Calu3 (cell line): ENCODE measurements at places on chromosomes 7 and 10. TPM values are rescaled to one million over a fixed set of nuclear protein-coding genes. Genes with fewer than 3 reads are reported as not detected.

CRHR2 gene
- not detected in 2 replicates for total RNA-seq

NUPR2 gene
- not detected in 2 replicates for total RNA-seq

PRLHR gene
- total RNA-seq, result not detected in 2 replicates

GRM3 gene
- not detected in 2 replicates for total RNA-seq

ANKRD61 gene
- total RNA-seq, result 0.47 and 0.59 TPM in 2 replicates

ZNF239 gene
- total RNA-seq, result 10.8 and 10.9 TPM in 2 replicates

ASB10 gene
- total RNA-seq, result not detected in 2 replicates

DKK1 gene
- total RNA-seq, result 122 and 145 TPM in 2 replicates

NKX1-2 gene
- not detected in 2 replicates for total RNA-seq

GAD2 gene
- not detected in 2 replicates for total RNA-seq

TAF6 gene
- 50.5 and 50.8 TPM in 2 replicates for total RNA-seq

GRCh38 chr7:124989911-124990310 is 60.3 kb upstream of the POT1 start:
- no peak for DNase-seq
- peaks cover 10% of the 10 kb centered on the region for H3K36me3 ChIP-seq
- H3K4me1 ChIP-seq, result peaks cover 17% of the 10 kb centered on the region
- no peaks in the 10 kb centered on the region for H3K27me3 ChIP-seq
- H3K4me3 ChIP-seq, result no peak overlapping the region

GRCh38 chr10:106557951-106558733 is 606.4 kb downstream of the SORCS1 start:
- DNase-seq, result no peak
- no peaks in the 10 kb centered on the region for H3K4me1 ChIP-seq
- no peak overlapping the region for H3K4me3 ChIP-seq
- no peak overlapping the region for H3K27ac ChIP-seq
- no peaks in the 10 kb centered on the region for H3K27me3 ChIP-seq

GRCh38 chr10:106540645-106541044 is 623.9 kb downstream of the SORCS1 start:
- DNase-seq, result no peak
- H3K27me3 ChIP-seq, result no peaks in the 10 kb centered on the region
- H3K4me3 ChIP-seq, result no peak overlapping the region
- no peaks in the 10 kb centered on the region for H3K36me3 ChIP-seq
- H3K27ac ChIP-seq, result no peak overlapping the region

- no peak within 1 kb of the TSS for H3K27ac ChIP-seq
- peaks cover 55% of the 10 kb centered on the region for H3K27me3 ChIP-seq
- peak within 1 kb of the TSS; percentile 65 for H3K4me3 ChIP-seq
- peaks cover 9% of the 10 kb centered on the region for H3K4me1 ChIP-seq
- no peak for DNase-seq
Measured at GRCh38 chr7:129188372-129188891, at the start of gene SMO. SMO (plus strand) TSS chr7:129188633; CDS start chr7:129189152, 519 bp downstream.

DNA sequence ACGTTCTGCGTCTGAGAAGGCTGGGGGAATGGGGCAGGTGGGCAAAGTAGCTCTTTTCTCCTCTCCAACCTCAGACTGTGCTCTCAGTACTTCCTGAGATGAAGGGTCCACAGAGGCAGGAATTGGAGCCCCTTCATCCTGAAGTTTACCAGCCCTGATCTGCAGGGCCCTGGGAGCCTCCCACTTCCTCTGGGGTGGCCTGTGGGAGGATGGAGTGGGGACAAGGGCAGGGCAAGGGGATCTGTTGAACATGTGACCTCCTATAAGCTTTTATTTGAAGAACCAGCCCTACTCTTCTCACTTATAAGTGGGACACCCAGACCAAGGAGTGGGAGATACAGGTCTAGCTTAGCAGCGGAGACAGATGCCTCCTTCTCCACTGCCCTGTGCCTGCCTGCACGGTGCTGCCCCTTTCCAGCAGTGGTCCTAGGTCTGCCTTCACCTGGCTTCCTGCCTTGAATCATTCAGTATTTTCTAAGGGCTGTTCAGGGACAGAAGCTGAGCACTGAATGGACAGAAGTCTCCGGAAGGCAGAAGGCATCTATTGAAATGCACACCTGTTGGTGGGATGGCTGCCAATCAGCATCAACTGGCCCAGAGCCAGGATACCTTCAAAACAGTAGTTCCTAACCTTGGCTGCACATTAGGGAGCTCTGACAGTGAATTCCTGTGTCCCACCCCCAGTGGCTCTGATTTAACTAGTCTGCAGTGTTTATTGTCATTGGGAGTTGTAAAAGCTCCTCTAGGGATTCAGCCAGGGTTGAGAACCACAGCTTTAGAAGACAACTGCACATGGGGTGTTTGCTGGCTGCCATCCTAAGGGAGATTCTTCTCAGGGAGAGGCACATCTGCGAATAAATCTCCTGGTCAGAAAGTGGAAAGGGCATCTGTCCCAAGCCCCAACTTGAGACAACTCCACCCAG is 2.7 kb upstream of the ARHGAP22 start:
- H3K36me3 ChIP-seq, result no peaks in the 10 kb centered on the region
- H3K27ac ChIP-seq, result no peak overlapping the region
- H3K4me3 ChIP-seq, result no peak overlapping the region
- peaks cover 86% of the 10 kb centered on the region for H3K27me3 ChIP-seq
- H3K4me1 ChIP-seq, result no peaks in the 10 kb centered on the region

DNA sequence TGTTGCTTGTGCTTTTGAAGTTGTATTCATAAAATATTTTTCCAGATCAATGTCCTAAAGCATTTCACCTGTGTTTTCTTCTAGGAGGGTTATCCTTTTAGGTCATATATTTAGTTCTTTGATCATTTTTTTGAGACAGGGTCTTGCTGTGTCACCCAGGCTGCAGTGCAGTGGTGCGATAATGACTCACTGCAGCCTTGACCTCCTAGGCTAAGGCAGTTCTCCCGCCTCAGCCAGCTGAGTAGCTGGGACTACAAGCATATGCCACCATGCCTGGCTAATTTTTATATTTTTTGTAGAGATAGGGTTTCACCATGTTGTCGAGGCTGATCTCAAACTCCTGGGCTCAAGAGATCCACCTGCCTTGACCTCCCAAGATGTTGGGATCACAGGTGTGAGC is 315.8 kb upstream of the KAT6B start:
- no peaks in the 10 kb centered on the region for H3K27me3 ChIP-seq
- no peak overlapping the region for H3K27ac ChIP-seq
- H3K36me3 ChIP-seq, result no peaks in the 10 kb centered on the region
- DNase-seq, result no peak
- no peaks in the 10 kb centered on the region for H3K4me1 ChIP-seq

DNA sequence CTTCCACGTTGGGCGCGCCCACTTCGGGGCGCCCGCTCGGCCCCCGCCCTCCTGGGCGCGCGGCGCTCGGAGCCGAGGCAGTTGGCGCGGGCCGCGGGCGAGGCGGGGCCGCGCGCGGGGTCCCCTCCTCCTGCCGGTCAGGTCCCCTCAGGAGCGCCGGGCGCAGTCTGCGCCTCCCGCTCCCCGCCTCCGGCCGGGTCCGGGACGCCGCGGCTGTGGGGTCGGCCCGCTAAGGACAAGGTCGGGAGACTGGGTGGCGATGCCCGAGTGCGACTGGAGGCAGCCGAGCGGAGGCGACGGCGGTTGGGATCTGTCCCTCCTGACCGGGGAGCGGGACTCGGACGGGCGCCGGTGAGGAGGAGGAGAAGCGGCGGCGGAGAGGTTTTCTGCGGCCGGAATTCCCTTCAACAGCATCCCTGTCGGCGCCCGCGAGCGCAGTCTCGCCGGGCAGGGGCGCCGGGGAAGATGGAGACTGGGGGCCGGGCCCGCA is at the start of gene ATRNL1:
ATRNL1 (plus strand) TSS at position 80 of the 490 bp plus-strand sequence; CDS start at position 466, 386 bp downstream.
- H3K36me3 ChIP-seq, result peaks cover 27% of the 10 kb centered on the region
- H3K4me3 ChIP-seq, result peak within 1 kb of the TSS; percentile 71
- H3K27ac ChIP-seq, result no peak within 1 kb of the TSS

DNA sequence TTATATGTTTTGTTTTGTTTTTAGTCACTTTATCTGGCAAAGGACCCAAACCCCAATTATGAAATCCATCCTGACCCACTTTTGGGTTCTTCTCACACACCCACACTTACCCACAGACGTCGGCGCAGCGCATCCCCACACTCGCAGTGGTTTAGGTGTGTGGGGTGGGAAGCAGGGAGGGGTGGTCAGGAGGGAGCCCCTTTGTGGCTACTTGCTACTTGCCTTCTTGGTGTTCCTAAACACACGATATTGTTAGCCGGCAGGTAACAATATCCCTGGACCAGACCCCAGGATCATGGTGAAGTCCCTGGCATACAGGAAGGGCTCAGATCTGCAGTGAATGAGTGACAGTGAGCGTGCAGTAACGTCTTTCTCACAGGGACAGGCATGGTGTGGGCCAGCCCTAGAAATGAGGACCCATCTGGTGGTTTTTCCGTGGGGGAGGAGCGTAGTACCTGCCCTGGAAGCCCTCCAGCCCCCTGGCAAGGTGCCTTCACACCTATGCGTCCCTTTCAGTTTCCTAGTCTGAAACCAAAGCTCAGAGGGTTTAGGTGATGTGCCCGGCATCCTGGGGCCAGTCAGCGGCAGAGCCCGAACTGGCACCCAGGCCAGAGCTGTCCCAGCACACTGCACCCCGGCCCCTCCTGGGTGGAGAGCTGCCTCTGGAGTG is 4.4 kb downstream of the SPOCK2 start:
- H3K4me3 ChIP-seq, result no peak overlapping the region
- H3K27ac ChIP-seq, result no peak overlapping the region
- no peaks in the 10 kb centered on the region for H3K27me3 ChIP-seq
- peaks cover 80% of the 10 kb centered on the region for H3K4me1 ChIP-seq
- H3K36me3 ChIP-seq, result peaks cover 54% of the 10 kb centered on the region
- DNase-seq, result no peak

DNA sequence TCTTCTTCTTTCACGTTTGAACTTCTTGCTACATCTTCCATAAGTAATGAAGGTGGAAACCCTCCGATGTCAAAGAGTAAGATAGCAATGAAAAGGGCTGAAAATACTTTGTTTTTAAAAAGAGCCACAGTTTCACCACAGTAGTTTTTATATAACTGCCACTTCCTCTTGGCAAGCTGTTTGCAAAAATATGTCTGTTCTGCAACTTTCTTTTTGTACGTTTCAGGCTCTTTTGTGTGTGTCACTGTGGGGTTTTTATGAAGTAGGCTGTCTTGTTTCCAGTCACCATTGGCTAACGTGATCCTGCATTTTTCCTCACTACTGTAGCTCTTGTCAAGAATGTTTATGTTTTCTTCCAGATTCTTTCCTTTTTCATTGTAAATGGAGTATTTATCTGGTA is 55.6 kb downstream of the SLC16A9 start:
- DNase-seq, result no peak
- H3K4me1 ChIP-seq, result no peaks in the 10 kb centered on the region
- H3K4me3 ChIP-seq, result no peak overlapping the region
- H3K27ac ChIP-seq, result no peak overlapping the region

GRCh38 chr10:101687071-101687658 is 7.8 kb downstream of the FBXW4 start:
- H3K36me3 ChIP-seq, result no peaks in the 10 kb centered on the region
- no peak for DNase-seq
- no peak overlapping the region for H3K27ac ChIP-seq
- H3K4me1 ChIP-seq, result peaks cover 7% of the 10 kb centered on the region

- H3K4me1 ChIP-seq, result no peaks in the 10 kb centered on the region
- no peaks in the 10 kb centered on the region for H3K27me3 ChIP-seq
- H3K36me3 ChIP-seq, result peaks cover 65% of the 10 kb centered on the region
Measured at GRCh38 chr7:4794591-4795350, 19.3 kb downstream of the AP5Z1 start.

DNA sequence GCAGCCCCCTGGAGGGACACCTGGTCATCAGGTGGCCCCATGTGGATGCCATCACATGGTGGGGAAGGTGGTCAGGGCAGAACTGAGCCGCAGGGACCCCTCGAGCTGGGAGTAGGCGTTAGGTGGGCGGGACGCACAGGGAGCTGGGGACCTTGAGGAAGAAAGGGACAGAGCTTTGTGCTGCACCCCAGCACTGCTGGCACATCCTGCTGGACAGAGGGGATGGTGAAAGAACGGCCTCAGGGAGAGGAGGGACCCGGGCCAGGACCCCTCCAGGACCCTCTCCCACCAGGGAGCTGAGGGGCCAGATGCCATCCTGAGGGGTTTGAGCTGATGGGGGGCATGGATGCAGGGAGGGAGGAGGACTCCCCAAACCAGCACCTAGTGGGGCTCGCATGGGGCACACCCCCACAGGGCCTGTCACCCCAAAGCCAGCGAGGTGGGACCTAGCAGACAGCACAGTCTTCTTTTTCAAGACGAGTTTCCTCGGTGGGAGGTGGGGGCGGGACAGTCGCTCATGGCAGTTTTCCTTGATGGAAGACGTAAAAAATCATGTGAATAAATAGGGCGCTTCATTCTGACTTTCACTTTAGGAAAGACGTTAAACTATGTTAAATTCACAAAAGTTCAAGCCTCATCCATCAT is 43.3 kb downstream of the STK32C start:
- no peak overlapping the region for H3K27ac ChIP-seq
- H3K4me3 ChIP-seq, result no peak overlapping the region
- no peak for DNase-seq
- H3K4me1 ChIP-seq, result no peaks in the 10 kb centered on the region
- H3K36me3 ChIP-seq, result no peaks in the 10 kb centered on the region

DNA sequence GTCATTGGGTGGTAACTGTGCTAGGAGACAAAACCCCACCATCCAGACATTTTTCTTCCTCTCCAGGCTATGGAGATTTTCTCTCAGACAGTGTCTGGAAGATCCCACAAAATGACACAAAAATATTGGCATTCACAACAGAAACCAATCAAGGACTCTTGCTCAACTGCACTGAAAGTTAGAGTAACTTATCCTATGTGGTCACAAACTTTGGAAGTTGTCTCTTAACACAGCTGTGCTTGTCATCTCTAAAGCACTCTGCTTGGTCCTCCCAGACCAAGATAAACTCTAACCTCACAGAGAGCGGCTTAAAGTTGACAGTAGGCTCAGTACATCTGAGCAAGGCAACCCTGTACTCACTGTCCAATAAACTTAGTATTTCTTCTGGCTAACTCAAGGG is 74.9 kb downstream of the AKR1C4 start:
- H3K4me3 ChIP-seq, result no peak overlapping the region
- peaks cover 26% of the 10 kb centered on the region for H3K4me1 ChIP-seq
- H3K27me3 ChIP-seq, result no peaks in the 10 kb centered on the region
- H3K27ac ChIP-seq, result no peak overlapping the region
- DNase-seq, result no peak

GRCh38 chr7:105365541-105366534 is 22.9 kb downstream of the SRPK2 start:
- DNase-seq, result no peak
- H3K36me3 ChIP-seq, result no peaks in the 10 kb centered on the region
- H3K27me3 ChIP-seq, result no peaks in the 10 kb centered on the region
- no peak overlapping the region for H3K4me3 ChIP-seq

- H3K27ac ChIP-seq, result no peak overlapping the region
- no peak overlapping the region for H3K4me3 ChIP-seq
- H3K4me1 ChIP-seq, result no peaks in the 10 kb centered on the region
- no peak for DNase-seq
- H3K27me3 ChIP-seq, result peaks cover 14% of the 10 kb centered on the region
- no peaks in the 10 kb centered on the region for H3K36me3 ChIP-seq
Measured at GRCh38 chr10:76089556-76090180, 658.2 kb downstream of the LRMDA start.

GRCh38 chr7:68183176-68183575 is 1186.5 kb downstream of the TYW1 start:
- H3K36me3 ChIP-seq, result no peaks in the 10 kb centered on the region
- H3K4me1 ChIP-seq, result no peaks in the 10 kb centered on the region
- no peak overlapping the region for H3K27ac ChIP-seq
- no peak for DNase-seq

GRCh38 chr10:81918766-81919165 is 43.8 kb downstream of the NRG3 start:
- H3K4me1 ChIP-seq, result peaks cover 54% of the 10 kb centered on the region
- H3K4me3 ChIP-seq, result no peak overlapping the region
- H3K27ac ChIP-seq, result no peak overlapping the region
- no peak for DNase-seq
- H3K27me3 ChIP-seq, result no peaks in the 10 kb centered on the region
- H3K36me3 ChIP-seq, result no peaks in the 10 kb centered on the region
